ENCODE measurements at places on chromosomes 6 and 20. TPM values are rescaled to one million over a fixed set of nuclear protein-coding genes. Genes with fewer than 3 reads are reported as not detected.

The C20orf204 gene
- total RNA-seq: 4.4 TPM

The SLC35F1 gene
- 90.8 TPM for total RNA-seq

The PTCHD4 gene
- total RNA-seq: 27.9 TPM

The VWA7 gene
- total RNA-seq: 0.31 TPM

The SYCP2L gene
- total RNA-seq: 11.9 TPM

The CLIC5 gene
- total RNA-seq: 1.9 TPM

The FNDC11 gene
- total RNA-seq: 4.1 TPM

The OPRL1 gene
- 11.0 TPM for total RNA-seq

The PPP1R14C gene
- 35.1 TPM for total RNA-seq

All from parietal lobe (tissue), 2 donors.